ENCODE measurements at places on chromosomes 12 and 14.

- DNase-seq: no peak
These were observed 1133.2 kb upstream of the TMEM132C start for GRCh38 chr12:127133675-127134335.

DNA sequence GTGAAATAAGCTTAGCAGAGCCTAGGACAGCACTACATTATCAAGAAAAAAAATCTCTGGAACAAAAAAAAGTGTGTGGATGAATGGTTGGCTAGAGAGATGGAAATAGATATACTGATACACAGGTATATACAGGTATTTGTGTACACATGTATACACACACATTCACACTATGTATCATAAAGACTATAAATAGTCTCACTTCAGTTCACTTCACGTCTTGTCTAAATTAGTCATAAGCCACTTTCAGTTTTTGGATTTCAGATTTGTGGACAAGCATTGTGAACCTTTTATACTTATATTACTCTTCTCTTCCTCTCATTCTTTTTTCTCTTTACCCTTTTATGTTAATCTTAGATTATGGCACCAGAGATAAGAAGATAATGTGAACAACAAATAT, 41.8 kb upstream of the SLC6A15 start:
- no peak for DNase-seq

DNA sequence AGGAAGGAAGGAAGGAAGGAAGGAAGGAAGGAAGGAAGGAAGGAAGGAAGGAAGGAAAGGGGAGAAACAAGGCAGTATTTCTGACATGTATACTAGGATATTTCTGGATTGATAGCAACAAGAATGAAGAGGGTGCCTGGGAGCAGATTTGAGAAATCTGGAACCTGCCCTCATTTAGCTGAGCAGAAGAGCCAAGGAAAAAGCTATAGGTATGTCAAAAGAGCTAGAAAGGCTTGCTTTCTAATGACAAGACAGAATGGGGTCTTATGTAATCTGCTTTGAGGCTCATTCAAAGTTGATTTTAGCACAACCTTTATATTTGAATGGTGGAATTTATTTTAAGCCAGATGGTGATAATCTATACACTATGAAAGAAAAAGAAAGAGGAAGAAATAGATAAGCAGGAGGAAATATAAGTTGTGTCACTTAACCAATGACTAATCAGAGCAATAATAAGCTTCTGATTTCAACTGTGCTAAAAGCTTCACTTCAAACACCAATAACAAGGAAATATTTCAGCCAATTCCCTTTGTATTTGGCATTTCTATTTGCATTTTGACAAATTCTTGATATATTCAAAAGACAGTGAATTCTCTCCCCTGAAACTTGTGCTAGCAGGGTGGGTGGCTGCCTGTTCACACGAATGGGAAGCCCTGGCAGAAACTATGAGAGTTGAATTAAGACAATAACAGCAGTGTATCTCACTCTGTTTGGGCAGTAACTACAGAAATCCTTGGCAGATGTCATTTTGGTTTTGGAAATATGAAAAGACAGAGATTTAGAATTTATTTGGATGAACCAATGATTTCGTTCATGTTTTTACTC, 76.3 kb upstream of the FLRT2 start:
- DNase-seq: no peak

DNA sequence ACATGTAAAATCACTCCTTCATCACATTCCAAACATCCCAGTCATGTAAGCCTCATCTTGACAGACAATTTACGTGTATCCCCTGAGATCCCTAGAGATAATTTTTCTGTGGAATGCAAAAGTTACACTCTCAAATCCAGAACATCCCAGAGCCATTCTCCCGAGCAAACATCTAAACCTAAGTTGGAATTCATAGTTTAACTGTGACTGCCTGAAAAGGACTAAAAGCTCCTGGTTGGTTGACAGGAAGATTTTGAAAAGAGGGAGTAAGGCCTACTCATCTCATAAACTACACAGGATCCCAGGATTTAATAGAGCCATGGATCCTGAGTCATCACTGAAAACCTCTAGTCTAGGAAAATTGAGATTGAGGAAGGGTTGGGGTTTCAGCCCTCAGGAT, 123.6 kb downstream of the SCN8A start:
- DNase-seq: no peak

DNA sequence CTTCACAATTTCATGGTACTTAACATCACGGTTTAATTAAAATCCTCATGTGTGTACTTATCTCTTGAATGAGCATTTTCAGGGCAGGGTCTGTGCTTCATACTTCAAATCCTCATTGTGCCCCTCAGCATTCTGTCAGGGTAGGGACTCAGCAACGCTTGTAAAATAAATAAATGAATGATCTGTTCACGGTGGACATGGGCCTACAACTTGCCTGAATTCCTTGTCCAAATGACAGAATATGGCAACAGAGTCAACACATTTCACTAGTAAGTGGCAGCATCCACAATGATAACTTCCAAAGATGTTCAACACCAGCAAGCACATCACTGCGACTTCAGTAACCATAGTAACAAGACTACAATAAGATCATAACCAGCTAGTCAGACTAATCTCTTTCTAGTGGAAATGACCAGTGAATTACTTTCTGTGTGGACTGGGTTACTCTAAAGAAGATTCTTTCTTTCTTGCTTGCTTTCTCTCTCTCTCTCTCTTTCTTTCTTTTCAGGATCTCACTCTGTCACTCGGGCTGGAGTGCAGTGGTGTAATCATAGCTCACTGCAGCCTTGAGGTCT, 14.5 kb upstream of the GNPTAB start:
- DNase-seq: no peak

DNA sequence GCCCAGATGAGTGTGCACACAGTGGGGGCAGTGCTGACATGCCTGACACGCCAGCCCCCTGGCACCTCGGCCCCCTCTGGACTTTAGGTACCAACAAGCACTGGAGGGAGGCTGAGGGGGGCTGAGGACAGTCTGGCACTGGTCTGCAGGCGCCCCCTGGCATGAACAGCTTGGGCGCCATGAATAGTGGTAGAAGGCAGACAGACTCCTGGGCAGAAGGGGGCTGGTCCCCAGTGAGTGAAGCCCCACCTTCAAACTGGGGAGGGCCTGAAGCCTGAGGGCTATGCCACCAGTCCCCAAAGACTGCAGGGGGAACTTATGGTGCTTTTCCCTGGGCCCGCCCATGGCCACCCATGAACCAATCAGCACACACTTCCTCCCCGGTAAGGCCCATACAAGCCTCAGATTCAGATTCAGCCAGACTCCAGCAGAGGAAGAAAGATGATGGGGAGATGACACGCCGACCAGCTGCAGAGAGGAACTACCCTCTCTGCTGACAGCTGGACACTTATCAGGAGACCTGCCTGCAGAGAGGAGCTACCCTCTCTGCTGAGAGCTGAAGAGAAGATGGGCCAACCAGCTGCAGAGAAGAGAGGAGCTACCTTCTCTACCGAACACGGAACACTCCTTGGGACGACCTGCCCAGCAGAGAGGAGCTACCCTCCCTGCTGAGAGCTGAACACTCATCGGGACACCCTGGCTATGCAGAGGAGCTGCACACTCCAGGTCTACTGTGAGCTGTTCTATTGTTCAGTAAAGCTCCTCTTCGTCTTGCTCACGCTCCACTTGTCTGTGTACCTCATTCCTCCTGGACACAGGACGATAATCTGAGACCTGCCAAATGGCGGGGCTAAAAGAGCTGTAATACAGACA, 324.5 kb downstream of the PCNX1 start:
- no peak for DNase-seq

GRCh38 chr14:34937442-34937841, 45.4 kb upstream of the SRP54 start:
- no peak for DNase-seq
